Temporal lobe (tissue), 4 donors: ENCODE measurements at places on chromosomes 7 and 10. TPM values are rescaled to one million over a fixed set of nuclear protein-coding genes. Genes with fewer than 3 reads are reported as not detected.

Gene PRSS2
- total RNA-seq: not detected

Gene HPSE2
- 0.25 TPM for total RNA-seq

Gene CPSF4
- total RNA-seq: 17.2 TPM

Gene SPDYE16
- total RNA-seq: 0.25 TPM

Gene SLC16A9
- total RNA-seq: 9.8 TPM
